ENCODE measurements at places on chromosomes 12 and 14.

GRCh38 chr12:95102916-95103671, 29.7 kb upstream of the NR2C1 start:
- peak; percentile 42 for DNase-seq

- peak; percentile 76 for DNase-seq
Observed at GRCh38 chr12:94649349-94650142, 811 bp downstream of the TMCC3 start.

- no peak for DNase-seq
Observed at GRCh38 chr12:33825442-33825841, 196.9 kb upstream of the ALG10 start.

GRCh38 chr14:68592948-68593556, 199.8 kb downstream of the ZFP36L1 start:
- DNase-seq: no peak

DNA sequence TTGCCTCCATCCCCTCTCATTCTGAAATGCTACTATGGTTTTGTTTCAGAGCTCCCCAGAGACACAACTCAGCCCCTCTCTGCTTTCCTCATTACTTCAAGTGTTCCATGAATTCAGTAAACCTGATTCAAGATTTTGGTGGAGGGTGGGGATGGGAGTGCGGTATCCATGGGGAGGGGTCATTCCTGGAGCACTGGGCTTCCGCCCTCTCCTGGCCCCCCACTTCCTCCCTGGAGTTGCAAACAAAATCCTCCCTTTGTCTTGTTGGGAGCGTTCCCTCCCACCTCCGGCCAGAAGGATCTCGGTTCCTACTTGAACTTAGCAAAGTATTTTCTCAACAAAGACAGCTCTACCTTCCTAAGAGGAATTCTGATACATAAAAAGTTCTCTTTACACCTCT, 71.8 kb upstream of the LTA4H start:
- DNase-seq: no peak

GRCh38 chr14:36941783-36942521, 230.5 kb downstream of the SLC25A21 start:
- DNase-seq: peak; percentile 30

GRCh38 chr12:52525661-52526499, 5.7 kb upstream of the KRT5 start:
- no peak for DNase-seq

DNA sequence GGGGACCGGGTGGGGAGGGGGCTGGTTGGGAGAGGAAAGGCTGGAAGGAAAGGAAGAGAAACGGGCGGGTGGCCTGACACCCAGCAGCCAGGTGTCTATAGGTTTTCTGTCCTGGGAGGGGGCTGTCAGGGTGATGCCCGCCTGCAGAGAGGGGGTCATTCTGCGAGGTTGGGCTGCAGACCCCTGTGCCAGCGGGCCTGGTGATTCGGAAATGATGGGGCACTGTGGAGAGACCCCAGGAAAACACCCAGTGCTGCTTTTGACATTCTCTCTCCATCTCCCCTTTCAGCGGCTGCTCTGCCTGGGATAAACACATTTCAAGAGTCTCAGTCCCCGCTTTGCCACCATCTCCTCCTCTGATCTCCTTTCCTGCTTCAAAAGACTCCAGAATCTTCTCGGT, 168.5 kb upstream of the RTL1 start:
- no peak for DNase-seq

- DNase-seq: peak; percentile 70
Observed at GRCh38 chr14:72894623-72895378, 900 bp upstream of the DPF3 start.
